ENCODE measurements at places on chromosomes 4 and X.

- no peak for DNase-seq
Measured at GRCh38 chr4:174753021-174753420, 76.0 kb downstream of the GLRA3 start.

- DNase-seq = no peak
Measured at GRCh38 chr4:171007618-171008390, 805.4 kb upstream of the GALNTL6 start.

- no peak for DNase-seq
Measured at GRCh38 chr4:40307627-40308497, 27.3 kb upstream of the CHRNA9 start.

DNA sequence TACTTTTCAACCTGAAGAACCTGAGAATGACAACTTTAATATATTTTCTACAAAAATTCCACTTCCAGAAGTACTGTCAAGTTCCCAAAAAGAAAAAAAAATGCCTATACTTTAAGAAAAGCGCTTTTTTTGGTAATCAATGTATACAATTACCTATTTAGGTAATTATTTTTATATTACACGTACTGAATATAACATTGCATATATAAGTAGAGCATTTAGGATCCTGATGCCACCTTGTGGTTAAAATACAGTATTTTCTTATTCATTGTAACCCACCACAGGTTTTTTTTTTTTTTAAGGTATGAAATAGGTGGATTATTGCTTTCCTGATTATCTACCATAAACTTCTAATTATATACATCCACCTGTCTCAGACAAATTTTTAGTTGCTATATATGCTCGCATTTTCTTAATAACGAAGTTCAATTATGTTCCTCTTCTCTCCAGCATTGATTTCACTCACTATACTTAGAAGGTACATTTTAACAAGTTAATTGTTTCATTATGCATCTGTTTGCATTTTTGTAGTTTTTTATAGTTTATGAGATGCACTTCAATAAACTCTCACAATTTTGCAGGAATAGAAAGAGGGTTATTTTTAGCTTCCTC lies 5.2 kb downstream of the MAP9 start:
- DNase-seq = no peak

DNA sequence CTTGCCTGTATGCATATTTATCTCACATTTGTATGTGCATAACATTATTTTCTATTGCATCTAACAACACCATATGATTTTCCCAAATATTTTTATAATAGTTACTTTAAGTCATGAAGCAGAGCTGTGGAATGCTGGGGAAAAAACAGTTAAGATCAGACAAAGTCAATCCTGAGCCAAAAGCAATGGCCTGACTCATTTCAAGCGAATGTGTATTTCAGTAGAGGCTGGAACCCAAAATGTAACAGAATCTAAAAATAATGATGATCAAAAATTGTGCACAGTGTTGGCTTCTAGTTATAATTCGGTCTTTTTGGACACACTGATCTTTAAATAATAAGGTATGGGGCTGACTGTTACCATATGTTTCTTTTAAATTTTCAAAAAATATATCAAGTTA lies 516.2 kb upstream of the ADGRL3 start:
- no peak for DNase-seq

GRCh38 chrX:144601010-144601409 lies 646.3 kb upstream of the SPANXN1 start:
- DNase-seq = no peak

DNA sequence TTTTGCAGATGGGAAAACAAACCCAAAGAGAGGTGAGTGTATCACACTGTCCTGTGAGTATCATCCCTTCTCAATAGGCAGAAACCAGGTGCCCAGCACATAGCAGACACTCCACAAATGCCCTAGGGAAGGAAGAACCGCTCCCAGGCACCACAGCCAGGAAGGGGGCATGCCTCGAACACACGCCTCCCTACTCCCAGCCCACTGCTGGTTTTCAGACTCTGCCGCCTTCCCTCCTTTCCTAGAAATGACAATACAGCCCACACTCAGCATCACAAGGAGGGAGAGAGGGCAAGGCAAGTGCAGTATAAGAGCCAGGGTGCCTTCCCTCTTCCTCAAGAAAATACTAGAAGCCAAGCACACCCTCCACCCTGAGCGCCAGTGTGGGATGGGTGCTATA lies 16.2 kb downstream of the JAKMIP1 start:
- DNase-seq = no peak

GRCh38 chr4:42549896-42550295 lies 107.0 kb downstream of the ATP8A1 start:
- no peak for DNase-seq

DNA sequence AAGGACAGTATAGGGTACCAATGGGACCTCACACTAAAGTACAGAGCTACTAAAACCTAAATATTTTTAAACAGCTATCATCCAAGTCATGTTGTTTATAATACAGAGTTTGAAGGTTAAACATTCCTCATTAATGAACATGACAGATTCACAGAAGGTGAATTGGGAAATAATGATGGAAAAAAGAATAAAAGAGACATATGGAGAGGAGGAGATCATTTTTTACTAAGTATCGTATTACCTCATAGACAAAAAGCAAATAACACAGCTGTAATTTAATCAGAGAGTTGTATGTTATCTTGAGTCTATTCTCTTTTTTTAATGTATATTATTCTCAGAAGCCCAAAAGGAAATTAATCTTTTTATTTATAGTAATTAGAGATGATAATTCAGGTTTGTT lies 7.9 kb downstream of the PLK4 start:
- no peak for DNase-seq

DNA sequence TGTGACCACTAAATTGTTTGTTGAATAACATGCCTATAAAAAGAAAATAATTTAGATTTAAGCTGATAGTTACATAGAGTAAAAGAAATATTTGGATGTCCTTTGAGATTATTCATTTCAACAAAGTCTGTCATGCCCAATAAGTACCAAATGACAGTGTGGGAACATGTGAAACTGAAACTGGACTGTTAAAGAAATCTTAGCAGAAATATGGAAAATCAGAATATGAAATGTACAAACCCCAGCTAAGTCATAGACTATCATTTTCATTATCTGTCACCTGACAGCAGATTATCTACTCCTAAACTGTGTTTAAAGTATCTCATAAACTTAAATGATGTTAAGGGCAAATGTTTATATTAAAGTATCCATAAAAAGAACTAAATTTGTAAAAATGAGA lies 437.8 kb upstream of the FAM241A start:
- DNase-seq = no peak

- no peak for DNase-seq
Measured at GRCh38 chr4:30866907-30867306, 146.7 kb downstream of the PCDH7 start.

- no peak for DNase-seq
Measured at GRCh38 chrX:64842492-64842891, 133.8 kb downstream of the ZC4H2 start.

DNA sequence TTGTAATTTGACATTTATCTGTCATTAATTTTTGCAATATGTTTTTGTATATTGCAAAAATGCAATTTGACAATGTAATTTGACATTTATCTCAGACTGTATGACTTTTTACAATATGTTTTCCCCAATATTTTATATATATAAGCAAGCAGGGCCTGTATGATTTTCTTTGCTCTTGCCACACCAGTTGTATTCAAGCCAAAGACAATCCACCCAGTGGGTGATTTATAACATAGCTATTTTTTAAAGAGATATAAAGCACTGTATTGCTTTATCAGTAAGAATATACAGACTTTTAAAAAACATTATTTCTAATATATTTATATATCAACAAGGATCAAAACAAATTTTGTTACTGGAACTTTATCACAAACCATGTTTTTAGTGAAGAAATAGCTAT lies 47.3 kb downstream of the SLIT2 start:
- no peak for DNase-seq

DNA sequence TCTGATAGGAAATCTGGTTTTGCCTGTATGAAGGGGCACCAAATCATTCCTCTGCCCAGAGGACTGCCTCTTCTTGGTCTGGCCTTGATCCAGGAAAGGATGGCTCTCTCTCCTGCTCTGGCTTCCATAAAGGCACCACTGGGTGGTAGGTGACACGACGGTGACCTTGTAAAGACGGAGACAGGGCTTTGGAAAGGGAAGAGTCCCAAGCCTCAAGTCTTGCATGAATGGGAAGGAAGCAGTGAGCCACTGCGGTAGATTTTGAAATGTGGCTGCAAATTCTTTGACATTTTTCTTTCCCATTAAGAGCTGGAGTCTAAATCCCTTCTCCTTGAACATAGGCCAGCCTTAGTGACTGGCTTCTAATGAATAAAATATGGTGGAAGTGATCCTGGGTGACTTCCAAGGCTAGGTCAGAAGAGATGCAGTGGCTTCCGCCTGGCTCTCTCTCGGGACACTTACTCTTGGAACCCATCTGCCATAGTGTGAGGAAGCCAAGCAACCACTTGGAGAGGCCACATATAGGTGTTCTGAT lies 347.4 kb downstream of the BCOR start:
- no peak for DNase-seq

DNA sequence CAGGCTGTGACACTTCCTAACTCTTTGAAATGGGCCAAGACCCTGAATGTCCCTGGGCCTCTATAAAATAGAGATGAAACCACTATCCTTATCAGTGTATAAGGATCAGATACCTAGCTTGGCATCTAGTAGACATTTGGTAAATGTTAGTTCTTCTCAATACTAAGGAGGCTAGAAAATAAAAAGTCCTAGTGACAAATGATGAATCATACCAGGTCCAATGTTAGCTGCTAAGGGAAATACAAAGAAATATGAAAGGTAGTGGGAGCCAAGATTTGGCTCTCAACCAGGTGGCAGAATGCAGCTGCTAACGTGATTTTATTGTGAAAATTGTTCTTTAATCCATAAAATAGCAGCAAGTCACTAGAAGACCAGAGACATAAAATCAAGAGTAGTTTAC lies 19.8 kb upstream of the PPARGC1A start:
- no peak for DNase-seq

DNA sequence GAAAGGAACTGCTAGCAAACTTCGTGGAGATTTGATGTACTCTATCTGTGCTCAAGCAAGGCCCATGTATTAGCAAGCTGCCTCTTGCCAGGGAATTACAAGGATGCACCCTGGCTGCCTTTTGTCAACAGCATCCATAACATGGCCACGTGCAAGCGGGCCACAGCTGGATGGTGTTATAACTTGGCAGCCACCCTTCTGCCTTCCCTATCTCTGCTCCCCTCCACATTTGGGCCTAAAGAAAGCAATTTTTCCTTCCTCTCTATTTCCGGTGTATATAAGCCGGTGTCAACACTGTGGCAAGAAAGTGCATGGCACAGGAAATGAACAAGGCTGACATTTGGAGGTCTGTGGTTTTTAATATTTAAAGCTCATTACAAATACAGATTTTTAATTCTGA lies 94.8 kb downstream of the CLNK start:
- no peak for DNase-seq

GRCh38 chr4:86220121-86220520 lies 139.7 kb downstream of the MAPK10 start:
- DNase-seq = no peak

- no peak for DNase-seq
Measured at GRCh38 chr4:153260553-153261300, 56.5 kb downstream of the TRIM2 start.

- no peak for DNase-seq
Measured at GRCh38 chr4:4693258-4693657, 151.4 kb upstream of the STX18 start.

GRCh38 chrX:110402091-110402849 lies 43.6 kb downstream of the RTL9 start:
- DNase-seq = no peak

DNA sequence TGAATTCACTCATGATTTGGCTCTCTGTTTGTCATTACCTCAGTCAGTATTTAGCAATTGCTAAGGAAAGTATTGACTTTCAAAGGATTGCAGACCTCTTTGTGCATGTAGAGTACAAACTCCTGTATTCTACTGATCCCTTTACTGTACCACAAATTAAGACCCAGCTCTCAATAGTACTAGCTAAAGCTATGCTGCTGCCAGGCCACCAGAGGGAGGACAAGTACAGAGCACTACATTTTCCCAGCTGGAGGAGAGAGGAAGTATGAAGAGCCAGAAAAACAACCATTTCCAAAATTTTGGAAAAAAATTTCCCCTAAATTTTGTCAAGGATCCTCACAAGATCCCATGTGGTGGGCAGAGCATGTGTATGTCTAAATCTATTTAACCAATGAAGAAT lies 175.0 kb upstream of the MTMR8 start:
- DNase-seq = no peak

DNA sequence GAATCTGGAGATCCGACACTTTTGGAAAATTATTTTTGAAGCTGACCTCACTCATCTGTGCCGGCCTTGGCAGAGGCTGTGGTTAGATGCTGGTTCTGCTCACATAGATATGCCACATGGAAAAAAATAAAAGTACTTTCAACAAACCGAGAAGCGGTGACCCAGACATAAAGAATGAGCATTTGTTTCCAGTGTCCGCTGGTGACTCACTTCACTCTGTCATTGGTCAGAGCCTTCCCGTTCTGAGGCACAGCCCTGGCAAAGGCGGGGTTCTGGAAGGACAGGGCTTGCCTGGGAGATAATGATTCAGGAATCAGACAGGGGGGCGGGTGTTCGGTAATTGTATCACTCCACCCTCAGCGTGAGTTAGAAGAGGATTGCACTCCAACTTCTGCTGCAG lies 172.4 kb upstream of the MXRA5 start:
- no peak for DNase-seq

DNA sequence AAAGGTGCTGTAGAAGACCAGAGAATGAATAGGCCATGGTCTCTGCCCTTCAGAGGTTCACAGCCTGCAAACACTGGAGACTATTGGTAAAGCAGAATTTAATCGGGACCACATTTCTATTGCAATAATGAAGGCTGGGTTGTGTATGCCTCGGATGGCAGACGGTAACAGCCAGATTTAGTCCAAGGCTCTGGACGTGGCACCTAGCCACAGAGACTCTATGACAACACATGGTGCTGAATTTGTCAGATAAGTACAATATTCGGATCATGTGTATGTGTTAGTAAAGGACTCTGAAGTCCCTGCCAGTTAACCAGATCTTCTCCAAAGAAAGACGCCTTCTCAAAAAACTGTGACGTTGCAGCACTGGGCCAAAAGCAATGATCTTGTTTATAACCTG lies 129.0 kb downstream of the DCTD start:
- no peak for DNase-seq

DNA sequence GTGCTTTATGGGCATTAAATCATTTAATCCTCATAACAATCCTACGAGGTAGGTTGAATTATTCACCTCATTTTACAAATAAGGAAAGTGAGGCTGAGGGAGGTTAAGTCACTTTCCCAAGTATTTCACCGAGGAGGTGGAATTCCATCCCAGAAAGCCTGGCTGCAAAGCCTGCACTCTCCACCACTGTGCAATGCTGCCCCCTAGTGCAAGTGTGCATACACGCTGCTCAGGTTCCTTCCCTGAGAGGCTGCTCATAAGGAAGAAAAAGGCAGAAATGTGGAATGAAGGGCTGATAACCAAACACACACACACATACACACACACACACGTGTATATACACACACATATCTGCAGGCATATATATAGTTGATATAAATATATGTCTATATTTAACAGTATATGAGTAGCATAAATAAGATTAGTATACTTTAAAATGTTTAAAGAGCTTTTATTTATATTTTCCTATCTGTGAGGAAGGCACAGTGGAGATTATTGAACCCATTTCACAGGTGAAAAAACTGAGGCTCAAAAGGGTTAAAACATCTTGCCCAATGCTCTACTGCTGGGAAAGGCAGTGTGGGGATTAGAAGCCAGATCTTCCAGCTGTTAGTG lies 714.5 kb upstream of the TENM3 start:
- peak; percentile 40 for DNase-seq

GRCh38 chrX:38124000-38124399 lies 96.7 kb downstream of the SRPX start:
- DNase-seq = no peak

- no peak for DNase-seq
Measured at GRCh38 chr4:1859389-1859753, 3.4 kb upstream of the LETM1 start.

- no peak for DNase-seq
Measured at GRCh38 chr4:148097801-148098200, 344.4 kb downstream of the NR3C2 start.
